ENCODE measurements at places on chromosomes 1 and 21.

DNA sequence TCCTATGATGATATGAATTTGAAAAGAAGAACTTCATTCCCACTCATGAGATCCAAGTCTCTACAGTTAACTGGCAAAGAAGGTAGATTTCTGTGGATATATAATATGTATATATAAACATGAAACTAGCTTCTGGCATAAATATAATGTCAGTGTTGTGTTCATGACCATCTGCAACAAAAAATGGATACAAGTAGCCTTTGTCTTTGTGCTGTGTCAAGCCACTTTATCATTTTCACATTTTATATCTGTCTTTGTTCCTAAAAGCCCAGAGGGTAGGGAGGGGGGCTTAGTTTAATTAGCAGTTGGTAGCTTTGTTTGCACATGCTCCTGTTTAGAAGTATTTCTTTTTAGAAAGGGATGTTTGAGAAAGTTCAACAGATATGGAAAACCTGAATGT is 56.2 kb upstream of the FASLG start:
- DNase-seq: no peak

DNA sequence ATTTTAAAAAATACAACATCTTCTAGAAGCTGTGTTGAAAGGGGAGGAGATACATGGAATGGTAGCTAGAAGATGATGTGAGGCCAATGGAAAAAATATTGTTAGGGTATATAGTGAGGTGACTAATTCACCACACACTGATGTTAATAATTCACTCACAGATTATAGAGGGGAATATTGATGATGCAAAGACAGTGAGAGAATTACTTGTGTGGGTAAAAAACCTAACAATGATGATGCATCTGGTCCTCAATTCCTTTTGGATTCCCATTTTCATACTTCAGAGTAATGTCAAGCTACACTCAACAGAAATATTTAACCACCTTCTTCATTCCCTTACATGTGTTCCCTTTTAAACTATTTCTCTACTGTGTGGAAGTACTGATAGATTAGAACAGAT is 169.5 kb upstream of the DPYD start:
- peak; percentile 7 for DNase-seq

GRCh38 chr1:112772781-112773180 is 57.6 kb upstream of the PPM1J start:
- no peak for DNase-seq

GRCh38 chr1:48526008-48526710 is 54.2 kb upstream of the SPATA6 start:
- no peak for DNase-seq

DNA sequence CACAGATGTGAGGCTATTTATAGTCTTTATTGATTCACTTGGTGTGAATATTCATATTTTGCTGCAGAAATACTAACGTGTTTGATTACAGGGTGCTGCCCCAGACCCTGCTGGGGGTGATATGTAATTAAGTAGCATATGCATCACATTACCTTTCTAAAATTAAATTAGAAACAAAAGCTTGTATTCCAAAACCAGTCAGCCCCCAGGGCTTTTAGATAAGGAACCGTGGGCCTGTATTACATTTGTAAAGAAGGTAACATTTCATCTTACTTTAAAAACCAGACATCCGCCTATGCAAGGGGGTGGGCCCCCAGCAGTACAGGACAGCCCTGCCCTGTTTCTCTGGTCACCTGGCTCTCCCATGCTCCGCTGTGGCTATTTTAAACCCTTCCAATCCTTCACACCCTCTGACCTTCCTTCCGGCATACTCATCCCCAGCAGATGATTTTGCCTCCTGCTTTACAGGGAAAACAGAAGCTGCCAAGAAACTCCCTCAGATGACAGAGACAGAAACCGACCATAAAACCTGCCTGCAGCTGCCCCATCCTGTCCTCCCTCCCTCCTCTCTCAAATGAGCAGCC is 22.0 kb upstream of the KCNC4 start:
- DNase-seq: no peak

DNA sequence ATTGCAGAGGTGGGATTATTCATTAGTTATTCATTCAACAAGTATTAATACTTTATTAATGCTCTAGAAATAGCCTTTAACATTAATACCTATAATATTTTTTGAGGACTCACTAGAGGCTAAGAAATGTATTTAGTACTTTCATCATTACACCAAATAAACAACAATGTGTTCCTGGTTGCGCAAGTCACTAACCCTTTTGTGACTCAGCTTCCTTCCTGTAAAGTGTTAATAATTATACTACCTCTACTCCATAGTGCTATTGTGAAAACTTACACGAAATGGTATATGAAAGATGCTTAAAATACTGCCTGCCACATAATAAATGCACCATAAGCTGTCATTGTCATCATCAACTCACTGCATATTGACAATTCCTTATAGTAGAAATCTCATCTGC is 431.0 kb downstream of the DPYD start:
- DNase-seq: peak; percentile 50
